ENCODE measurements at places on chromosomes 12 and 14. TPM values are rescaled to one million over a fixed set of nuclear protein-coding genes. Genes with fewer than 3 reads are reported as not detected.

The FOXA1 gene
- not detected for total RNA-seq

The ADGRD1 gene
- total RNA-seq = 10.8 TPM

The KRT82 gene
- not detected for total RNA-seq

The NEUROD4 gene
- not detected for total RNA-seq

The ACRBP gene
- total RNA-seq = 0.34 TPM

The KRT86 gene
- total RNA-seq = not detected

The KITLG gene
- total RNA-seq = 69.2 TPM

The PIANP gene
- total RNA-seq = 0.09 TPM

The IL31 gene
- not detected for total RNA-seq

The MIPOL1 gene
- total RNA-seq = 10.2 TPM

The KRT79 gene
- not detected for total RNA-seq

The PLEKHD1 gene
- total RNA-seq = under 0.01 TPM

The MDGA2 gene
- total RNA-seq = not detected

The GNPNAT1 gene
- 19.4 TPM for total RNA-seq

The RERG gene
- not detected for total RNA-seq

The WNT5B gene
- 28.5 TPM for total RNA-seq

The EML1 gene
- total RNA-seq = 84.0 TPM

The CCDC85C gene
- total RNA-seq = 2.0 TPM

The FAM90A1 gene
- not detected for total RNA-seq

The ABCC9 gene
- 10.5 TPM for total RNA-seq

The PPP4R4 gene
- total RNA-seq = 0.34 TPM

All from bronchial smooth muscle cell (primary cell).